ENCODE measurements at places on chromosomes 6 and 20.
A peak's percentile ranks its signal among the peaks of the same experiment; 100 is the strongest.

DNA sequence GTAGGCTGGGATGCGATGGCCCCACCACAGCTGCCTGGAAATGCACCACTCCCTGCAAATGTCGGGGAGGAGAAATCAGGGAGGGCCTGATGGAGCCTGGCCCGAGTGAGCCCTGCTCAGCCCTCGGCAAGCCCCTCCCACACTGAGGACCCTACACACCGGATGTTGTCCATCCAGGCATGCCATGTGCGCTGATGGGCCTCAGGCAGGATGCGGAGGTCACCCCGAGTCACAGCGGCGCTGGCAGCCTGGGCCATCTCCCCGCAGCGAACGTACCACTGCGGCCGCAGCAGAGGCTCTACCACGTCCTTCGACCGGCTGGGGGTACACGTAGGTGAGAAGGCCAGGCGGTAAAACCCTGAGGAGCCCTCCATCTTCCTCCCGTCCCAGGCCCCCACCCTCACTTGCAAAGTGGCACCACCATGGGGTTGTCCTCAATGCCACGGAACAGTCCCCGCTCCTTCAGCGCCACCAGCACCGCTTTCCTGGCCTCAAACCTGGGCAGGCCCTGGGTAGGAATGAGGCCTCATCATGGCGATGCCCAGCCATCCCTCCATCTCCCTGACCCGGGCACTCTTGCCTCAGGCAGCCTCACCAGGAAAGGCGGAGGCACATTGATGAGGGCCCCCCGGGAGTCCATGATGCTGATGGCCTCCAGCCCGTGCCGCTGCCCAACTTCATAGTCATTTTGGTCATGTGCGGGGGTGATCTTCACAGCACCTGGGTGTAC is 5.2 kb upstream of the VWA7 start:
- DNase-seq = no peak

- no peak for DNase-seq
These were observed 105.0 kb downstream of the FIG4 start for GRCh38 chr6:109795994-109796555.

DNA sequence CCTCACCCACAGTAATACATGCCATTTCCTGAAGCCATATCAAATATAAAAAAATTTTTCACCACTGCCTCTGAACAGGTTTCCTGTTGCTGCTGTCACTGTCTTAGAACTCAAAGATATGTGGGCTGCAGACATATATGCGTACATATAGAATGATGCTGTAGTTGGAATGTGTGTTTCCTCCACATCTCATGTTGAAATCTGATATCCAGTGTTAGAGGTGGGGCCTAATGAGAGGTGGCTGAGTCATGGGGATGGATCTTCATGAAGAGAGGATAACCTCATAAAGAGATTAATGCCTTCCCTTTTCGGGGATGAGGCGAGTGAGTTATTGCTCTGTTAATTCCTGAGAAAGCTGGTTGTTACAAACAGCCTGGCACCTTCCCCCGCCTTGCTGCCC is 7.7 kb upstream of the SCP2D1 start:
- no peak for DNase-seq

GRCh38 chr6:91476000-91476399 is 889.1 kb upstream of the MAP3K7 start:
- DNase-seq = no peak

DNA sequence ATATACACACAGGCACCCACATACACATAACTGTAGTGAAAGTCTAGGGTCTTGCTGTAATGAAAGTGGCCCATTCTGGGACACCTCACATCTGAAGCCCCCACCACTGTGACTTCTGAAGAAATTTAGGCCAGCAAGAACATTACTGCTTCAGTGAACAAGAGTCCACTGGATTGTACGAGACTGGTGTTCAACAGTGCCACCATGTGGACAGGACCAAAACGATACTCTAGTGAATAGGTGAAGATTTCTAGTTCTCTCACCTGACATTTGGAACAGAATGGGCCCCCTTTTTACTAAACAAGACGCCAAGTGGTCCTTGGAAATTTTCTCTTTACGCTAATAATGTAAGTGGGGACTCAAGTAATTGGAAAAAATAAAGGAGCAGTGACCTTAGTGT is 156.9 kb downstream of the MAFB start:
- DNase-seq = no peak

DNA sequence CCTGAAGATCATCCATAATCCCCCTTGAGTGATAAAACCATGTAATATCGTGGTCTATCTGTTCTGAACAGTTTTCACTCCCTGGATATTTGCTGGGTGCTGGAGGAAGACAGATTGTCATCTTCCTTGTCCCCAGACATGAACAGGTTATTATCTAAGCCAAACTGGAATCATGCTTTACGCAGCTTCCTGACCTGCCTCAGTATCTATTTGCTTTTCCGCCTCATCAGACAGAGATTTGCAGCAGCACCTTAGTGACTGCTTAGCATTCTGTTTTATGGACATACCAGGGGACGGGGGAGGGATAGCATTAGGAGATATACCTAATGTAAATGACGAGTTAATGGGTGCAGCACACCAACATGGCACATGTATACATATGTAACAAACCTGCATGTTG is 124.6 kb downstream of the SLC23A2 start:
- DNase-seq = no peak

DNA sequence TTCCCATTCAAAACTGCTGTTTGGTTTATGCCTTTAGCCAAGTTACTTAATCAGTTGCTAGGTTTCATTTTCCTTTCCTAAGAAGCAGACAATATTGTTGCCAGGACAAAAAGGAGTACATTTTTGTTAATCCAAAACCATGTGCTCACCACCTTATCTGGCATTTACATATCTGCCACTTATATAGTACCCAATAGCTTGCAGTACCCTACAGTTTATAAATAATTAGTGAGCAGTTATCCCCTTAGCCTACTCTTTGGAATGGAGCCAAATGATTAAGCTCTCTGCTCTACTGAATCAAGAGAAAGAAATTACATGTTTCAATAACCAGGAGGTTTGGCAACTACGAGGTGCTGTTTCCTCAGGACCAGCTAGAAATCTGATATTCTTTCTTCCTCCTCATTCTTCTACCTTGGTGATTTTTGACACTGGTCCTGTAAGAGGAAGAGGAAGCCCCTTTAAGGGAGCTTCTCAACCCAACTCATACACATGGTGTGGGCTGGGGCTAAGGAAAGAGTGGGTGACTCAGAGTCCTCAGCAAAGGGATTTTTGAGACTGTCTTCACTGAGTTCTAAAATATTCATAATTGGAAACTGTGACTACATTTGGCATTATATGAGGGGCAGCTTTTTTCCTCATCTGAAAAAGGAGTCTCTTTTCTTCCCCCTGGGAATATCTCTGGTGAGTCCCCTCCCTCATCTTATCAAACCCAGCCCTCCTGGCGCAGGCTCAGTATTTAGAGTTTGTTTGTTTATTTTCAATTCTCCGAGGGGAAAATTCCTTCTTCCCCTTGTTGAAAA is 1.5 kb downstream of the ZNFX1 start:
- peak; percentile 59 for DNase-seq

GRCh38 chr20:21521596-21522480 is 8.0 kb upstream of the NKX2-2 start:
- DNase-seq = no peak

DNA sequence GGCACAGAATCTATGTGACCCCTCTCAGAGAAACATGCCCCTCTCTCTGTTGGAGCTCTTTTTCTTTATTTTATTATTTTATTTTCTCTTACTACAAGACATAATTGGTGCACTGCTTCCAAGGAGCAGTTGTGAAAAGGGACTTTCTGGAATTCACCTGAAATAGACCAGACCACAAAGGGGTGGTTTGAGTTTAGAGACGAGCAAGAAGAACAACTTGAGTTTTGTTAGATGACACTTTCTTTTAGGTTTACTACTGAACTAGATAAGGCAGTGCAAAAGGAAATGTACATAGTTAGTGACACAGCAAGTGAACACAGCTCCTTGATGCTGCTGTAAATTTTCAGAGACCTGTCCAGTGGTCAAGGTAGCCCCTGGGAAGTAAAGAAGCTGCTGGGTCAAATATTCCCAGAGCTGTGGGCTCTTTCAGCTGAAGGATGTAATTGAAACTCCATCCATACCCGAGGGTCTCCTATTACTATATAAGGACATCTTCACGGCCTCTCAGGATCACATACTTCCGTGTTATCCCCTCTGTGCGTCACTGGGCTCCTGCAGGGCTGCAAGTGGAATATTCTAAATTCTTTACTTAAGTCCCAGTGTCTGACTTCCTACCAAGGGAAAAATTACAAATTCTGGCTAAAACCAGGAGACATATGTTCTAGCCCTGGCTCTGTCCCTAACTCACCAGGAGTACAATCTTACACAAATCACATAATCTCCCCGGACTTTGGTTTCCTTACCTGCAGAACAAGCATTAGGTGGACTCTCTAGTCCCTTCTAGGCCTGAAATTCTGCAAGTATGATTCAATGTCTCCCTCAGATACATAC is 69.1 kb upstream of the ADTRP start:
- DNase-seq = no peak

- no peak for DNase-seq
These were observed 27.4 kb downstream of the HEBP2 start for GRCh38 chr6:138431256-138432062.

DNA sequence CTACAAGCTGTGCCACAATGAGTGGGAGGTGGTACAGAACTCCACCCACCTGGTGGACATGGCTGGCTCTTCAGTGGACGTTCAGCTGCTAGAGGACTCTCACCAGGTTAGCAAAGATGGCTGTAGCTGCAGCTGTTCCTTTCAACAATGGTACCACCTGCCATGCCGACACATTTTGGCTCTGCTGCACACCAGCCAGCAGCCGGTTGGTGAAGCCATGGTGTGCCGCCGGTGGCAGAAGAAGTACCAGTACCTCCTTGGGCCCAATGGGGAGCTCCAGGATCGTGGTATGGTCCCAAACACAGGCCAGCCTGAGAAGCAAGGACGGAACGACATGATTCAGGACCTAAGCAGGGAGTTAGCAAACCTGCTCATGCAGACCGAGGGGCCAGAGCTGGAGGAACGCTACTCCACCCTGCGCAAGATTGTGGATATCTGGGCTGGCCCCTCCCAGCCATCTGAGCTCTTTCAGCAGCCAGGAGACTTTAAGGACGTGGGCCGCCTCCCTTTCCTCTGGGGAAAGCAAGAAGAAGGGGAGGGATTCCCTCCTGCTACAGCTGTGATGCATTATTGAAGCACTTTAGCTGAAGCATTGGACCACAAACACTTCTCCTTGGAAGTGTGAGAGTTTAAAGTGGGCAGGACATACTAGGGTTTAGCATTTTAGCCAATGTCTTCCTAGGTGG is 2.8 kb upstream of the ZSWIM1 start:
- DNase-seq = no peak

DNA sequence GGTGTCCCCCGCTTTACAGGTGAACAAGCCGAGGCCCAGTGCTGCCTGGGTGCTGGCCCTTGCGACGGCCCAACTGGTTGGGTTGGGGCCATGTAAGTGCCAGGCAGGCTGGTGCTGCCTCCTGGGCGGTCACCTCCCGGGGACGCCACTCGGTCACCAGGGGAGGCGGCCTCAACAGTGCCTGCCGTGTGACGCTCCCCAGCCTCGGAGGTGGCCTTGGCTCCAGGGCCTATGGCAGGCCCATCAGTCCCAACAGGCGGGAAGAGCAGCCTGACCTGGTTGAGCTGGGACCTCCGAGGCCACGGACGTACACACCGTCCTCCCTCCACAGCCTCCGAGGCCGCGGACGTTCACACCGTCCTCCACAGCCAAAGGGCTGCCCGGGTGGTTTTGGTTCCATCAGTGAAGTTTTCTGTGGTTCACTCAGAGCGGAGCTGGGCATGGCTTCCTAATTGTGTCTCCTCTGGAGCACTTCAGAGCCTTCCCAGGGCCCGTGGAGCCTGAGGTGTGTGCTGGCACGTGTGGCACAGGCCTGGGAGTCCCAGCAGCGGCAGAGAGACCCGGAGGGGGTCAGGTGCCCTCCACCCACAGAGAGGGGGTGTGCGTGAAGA is 19.3 kb upstream of the SLCO4A1 start:
- DNase-seq = no peak

- DNase-seq = peak; percentile 58
These were observed 66.2 kb downstream of the ARMC2 start for GRCh38 chr6:108914235-108915022.

DNA sequence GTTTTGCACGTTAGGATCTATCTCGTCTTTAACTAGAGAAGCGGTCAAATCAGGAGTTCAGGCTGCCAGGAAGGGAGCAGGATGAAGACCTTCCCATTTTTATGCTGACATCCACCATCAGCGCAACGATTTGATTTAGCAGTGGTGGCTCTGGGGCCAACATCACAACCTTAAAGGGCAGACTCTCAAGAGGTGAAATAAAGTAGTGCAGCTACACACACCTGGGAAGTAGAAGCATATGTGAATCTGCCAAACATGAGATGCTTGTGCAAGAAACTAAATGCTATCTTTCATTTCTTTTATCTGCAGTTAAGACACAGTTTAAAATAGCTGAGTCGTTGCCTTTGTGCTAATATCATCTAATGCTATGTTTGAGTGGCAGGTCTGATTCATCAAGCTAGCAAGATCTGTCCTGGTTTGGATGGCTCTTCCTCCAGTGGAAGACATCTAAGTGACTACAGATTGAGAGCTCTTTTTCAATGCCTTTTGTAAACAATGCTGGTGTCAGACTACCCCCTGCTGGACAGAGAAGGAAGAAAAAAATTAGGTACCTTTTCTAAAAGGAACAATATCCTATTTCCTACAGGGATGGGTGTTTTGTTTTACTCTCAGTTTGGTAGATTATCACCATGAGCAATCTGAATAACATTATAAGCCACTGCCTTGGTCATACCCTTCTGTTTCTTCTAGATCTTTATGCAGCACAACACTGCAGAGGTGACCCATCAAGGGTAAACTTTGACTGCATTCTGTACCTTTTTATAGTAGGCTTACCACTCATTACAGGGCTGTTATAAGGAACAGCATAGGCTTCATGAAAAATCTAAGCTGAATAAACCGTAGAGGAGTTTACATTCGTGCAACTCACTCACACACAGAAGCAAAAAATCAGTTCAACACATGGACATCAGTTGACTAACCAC is 171.6 kb upstream of the FBXL4 start:
- DNase-seq = peak; percentile 43

- DNase-seq = no peak
These were observed 208.3 kb downstream of the TAF4 start for GRCh38 chr20:61857414-61857775.

GRCh38 chr6:149429427-149430360 is 29.6 kb downstream of the SUMO4 start:
- no peak for DNase-seq

- no peak for DNase-seq
These were observed 161.4 kb downstream of the FOXC1 start for GRCh38 chr6:1770968-1771723.

- DNase-seq = no peak
These were observed 306.3 kb downstream of the LAMA2 start for GRCh38 chr6:129189266-129189665.

GRCh38 chr6:125346926-125347563 is 45.3 kb upstream of the HDDC2 start:
- no peak for DNase-seq

GRCh38 chr20:49480236-49480635 is 2.2 kb downstream of the KCNB1 start:
- no peak for DNase-seq

- DNase-seq = no peak
These were observed 46.0 kb downstream of the RNF217 start for GRCh38 chr6:125008261-125008703.

GRCh38 chr6:119880840-119881239 is 531.3 kb upstream of the MAN1A1 start:
- no peak for DNase-seq

GRCh38 chr20:59728722-59729430 is 124.5 kb downstream of the PHACTR3 start:
- no peak for DNase-seq

- no peak for DNase-seq
These were observed 203.4 kb upstream of the ZNF217 start for GRCh38 chr20:53797085-53797484.
